CD4-positive, alpha-beta T cell treated with Interleukin-17A for 1 hour (primary cell): ENCODE measurements at places on chromosomes 12 and 14.

GRCh38 chr14:95364481-95365209 is 44.9 kb upstream of the CLMN start:
- DNase-seq: no peak

GRCh38 chr12:123388177-123388950 is 4.4 kb downstream of the KMT5A start:
- DNase-seq: peak; percentile 78

GRCh38 chr12:50542448-50542847 is 37.7 kb downstream of the DIP2B start:
- no peak for DNase-seq

DNA sequence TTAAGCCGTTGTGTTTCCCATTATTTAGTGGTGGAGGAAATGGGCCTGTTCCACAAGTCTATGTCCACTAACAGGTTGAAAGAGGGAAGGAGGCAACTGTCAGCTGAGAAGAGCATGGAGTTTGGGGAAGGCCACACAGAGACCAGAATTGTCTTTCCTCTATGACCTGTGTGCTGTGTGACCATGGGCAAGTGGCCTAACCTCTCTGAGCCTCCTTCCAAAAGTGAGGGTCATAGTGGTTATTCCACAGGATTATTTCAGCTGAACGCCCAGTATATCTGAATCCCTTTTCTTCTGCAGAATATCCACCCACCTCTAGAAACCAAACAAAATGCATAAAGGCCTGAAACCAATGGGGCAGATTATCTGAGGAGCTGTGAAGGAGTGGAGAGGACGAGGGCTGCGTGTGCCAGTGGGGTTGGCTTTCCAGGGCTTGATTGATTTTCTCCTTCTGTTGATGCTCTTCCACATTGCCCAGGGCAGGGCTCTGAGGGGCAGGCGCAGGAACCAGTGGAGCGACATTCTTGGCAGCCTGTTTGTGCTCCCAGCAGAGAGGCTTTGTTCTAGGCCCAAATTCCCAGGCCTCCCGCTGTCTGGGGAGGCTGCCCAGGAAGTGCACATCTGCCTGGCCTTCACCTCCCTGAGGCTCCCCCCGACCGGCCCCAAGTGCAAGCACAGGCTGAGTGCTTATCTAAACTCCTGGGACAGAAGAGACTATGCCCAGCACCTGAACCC is 452.7 kb downstream of the BCL11B start:
- DNase-seq: no peak

- no peak for DNase-seq
Measured at GRCh38 chr12:85575120-85576096, 260.8 kb downstream of the RASSF9 start.

GRCh38 chr12:51362307-51362706 is 15.8 kb upstream of the CELA1 start:
- DNase-seq: no peak

DNA sequence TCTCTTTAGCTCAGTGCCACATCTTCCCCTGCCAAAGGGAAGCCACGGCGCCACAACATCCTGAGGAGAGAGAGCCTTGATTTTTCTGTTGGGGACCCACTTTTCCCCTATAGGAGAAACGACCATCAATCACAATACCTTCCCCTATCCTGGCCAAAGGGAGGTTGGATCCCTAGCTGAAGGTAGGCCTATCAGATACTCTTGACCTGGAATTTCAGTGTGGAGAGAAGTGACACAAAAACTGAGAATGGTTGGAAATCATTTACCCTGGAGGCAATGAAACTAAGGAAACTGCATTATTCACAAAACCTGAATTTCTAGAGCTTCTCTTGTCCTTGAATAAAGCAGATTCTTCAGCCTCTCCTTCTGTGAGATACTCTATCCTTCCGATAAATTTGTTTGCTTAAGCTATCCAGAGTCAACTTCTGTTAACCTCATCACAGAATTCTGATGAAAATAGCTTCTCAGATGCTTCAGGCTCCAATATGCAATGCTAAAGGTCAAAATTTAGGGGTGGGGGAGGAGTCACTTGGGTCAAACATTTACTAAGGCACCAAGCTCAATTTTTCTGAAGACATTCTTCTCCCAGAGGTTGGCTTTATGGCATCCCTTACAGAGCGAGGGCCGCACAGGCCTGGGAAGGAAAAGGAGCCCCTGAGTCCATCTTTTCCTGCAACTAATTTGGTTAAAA is 27.0 kb upstream of the DUSP6 start:
- no peak for DNase-seq

GRCh38 chr14:104638190-104638589 is 33.6 kb upstream of the TMEM179 start:
- DNase-seq: no peak

DNA sequence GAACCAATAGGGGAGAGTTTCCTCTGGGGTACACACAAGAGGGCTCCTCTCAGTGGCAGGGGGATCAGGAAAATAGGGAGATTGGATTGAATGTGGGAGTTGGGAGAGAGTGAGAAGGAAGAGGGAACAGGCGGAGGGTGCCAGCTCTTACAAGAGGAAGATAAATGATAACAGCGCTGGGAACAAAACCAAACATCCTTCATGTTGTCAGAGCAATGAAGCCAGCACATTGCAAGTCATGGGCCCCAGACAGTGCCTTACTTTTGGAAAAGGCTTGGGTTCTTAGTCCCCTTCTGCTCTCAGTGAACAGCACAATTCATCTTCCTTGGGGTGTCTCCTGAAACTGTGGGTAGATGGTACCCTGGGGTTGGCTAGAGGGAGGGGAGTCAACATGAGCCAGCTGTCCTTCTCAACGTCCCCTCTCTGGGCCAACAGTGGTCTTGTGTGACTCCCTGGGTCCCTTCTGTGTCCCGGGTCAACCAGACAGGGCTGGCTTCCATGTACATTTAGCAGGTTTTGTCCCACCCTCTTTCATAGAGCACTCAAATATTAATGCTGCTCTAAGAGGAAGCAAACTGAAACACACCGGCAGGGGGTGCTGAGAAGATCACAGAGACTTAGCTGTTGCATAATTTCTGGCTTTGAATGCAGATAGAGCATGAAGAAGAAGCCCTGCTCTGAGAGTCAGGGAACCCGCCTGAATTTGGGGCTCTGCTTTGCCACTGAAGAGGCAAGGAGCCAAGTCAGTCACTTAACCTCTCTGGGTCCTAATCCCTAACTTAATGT is 138.5 kb downstream of the ESRRB start:
- DNase-seq: no peak

DNA sequence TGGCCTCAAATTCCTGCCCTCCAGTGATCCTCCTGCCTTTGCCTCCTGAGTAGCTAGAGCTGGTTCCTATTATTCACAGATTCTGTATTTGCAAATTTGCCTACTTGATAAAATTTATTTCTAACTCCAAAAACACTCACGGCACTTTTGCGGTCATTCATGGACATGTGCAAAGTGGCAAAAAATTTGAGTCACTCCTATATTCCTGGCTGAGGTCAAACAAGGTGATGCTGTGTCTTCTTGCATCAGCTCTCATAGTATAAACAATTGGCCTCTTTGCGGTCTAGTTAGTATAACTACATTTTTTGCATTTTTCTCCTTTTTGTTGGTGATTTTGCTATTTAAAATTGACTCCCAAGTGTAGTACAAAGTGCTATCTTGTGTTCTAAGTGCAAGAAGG is 24.7 kb downstream of the ATF1 start:
- no peak for DNase-seq

GRCh38 chr14:91545204-91545603 is 35.1 kb upstream of the PPP4R3A start:
- no peak for DNase-seq

DNA sequence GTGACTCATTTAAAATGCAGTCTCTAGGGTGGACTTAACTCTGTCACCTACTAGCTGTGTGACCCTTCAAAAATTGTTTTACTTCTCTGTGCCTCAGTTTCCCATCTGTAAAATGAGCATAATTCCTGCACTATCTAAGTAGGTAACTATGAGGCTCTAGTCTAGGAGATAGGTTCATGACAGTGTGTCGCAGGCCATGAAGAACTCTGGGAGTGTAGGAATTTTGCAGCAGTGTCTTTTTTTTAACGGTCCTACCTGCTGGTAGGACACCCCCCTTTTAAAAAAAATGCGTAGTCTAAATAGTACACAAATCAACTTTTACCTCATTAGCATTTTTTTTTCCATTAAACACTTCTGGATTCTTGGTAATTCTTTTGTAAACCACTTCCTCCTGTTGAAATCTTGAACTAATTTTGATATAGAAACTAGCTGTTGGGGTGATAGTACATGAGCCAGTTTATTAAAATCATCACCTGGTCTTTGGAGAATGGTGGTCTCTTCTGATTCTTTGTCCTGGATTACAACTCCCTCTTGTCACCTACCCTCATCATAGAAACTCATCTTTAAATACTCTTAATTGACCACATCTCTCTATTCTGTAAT is 86.0 kb upstream of the SLC38A2 start:
- peak; percentile 23 for DNase-seq

- DNase-seq: no peak
Measured at GRCh38 chr12:119153477-119154434, 25.0 kb upstream of the HSPB8 start.

GRCh38 chr12:45626965-45627364 is 102.5 kb upstream of the ARID2 start:
- no peak for DNase-seq

DNA sequence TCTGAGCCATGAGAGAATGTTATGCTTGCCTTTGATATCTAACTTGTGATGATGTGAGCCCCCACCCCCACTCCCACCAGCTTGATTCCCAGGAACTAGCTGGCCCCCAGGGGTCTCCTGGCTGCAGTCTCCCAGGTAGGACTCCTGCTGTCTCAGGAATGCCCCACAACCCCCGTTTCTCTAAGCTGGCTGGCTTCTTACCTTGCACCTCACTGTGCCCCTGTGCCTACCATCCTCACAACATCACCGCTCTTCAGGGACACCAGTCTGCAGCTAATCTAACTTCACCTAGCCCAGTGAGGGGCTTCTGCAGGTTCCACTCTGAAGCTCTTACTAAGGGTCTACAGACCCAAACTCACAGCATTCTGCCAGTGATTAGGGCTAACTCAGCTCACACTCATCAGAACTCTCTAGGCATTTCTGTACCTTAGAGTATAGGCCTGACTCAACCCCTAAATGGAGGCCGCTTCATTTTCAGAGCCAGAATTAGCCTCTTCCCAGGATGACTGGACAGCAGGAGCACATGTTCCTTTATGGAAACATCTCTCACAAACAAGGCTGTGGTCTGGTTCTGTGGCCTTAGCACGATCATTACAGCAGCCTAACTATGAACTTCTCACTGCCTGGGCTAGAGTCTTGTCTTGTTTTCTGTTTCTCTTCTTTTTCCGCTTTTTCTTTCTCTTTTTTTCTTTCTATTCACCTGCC is 72.8 kb upstream of the IFNG-AS1 start:
- DNase-seq: no peak

GRCh38 chr14:74085828-74086227 is 1.1 kb downstream of the LIN52 start:
- DNase-seq: no peak
